ENCODE measurements at places on chromosomes 2 and 18. TPM values are rescaled to one million over a fixed set of nuclear protein-coding genes. Genes with fewer than 3 reads are reported as not detected.

GRCh38 chr18:65235966-65236624 is 514.7 kb upstream of the CDH7 start:
- no peak overlapping the region for H3K27ac ChIP-seq
- no peaks in the 10 kb centered on the region for H3K27me3 ChIP-seq
- DNase-seq, result no peak
- H3K4me3 ChIP-seq, result no peak overlapping the region

- peaks cover 2% of the 10 kb centered on the region for H3K27me3 ChIP-seq
- H3K27ac ChIP-seq, result no peak overlapping the region
- no peak for DNase-seq
- H3K36me3 ChIP-seq, result no peaks in the 10 kb centered on the region
Observed at GRCh38 chr2:40304340-40304739, 147.6 kb downstream of the SLC8A1 start.

- H3K4me1 ChIP-seq, result no peaks in the 10 kb centered on the region
- DNase-seq, result no peak
- H3K27me3 ChIP-seq, result peaks cover 34% of the 10 kb centered on the region
- H3K4me3 ChIP-seq, result no peak overlapping the region
Observed at GRCh38 chr2:224286923-224287322, 115.0 kb downstream of the FAM124B start.

GRCh38 chr2:215136669-215137328 is 1.6 kb downstream of the ABCA12 start:
- H3K4me1 ChIP-seq, result peaks cover 3% of the 10 kb centered on the region
- no peaks in the 10 kb centered on the region for H3K36me3 ChIP-seq
- no peak overlapping the region for H3K4me3 ChIP-seq

DNA sequence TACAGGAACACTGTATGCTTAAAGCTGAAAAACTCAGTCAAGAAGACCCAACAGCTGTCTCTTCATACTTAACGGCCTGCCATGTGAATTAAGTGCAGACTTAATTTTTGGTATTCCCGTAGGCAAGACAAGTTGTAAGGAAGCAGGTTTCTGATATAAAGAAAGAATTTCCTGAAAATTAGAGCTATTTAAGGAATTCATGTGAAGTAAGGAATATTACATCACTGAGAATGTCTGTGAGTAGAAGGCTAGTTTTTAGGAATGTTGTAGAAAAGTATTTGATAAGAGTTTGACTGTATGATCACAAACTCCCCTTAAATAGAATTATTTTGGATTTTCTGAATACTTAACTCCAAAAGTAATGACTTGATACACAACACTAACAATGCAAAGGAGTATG is 51.0 kb downstream of the WDR33 start:
- H3K27ac ChIP-seq, result no peak overlapping the region
- peaks cover 14% of the 10 kb centered on the region for H3K4me1 ChIP-seq
- no peak overlapping the region for H3K4me3 ChIP-seq
- no peaks in the 10 kb centered on the region for H3K27me3 ChIP-seq
- DNase-seq, result no peak
- peaks cover 60% of the 10 kb centered on the region for H3K36me3 ChIP-seq

TMEM185B gene
- total RNA-seq, result 39.3 TPM
